ENCODE measurements at places on chromosomes 7 and 10.

DNA sequence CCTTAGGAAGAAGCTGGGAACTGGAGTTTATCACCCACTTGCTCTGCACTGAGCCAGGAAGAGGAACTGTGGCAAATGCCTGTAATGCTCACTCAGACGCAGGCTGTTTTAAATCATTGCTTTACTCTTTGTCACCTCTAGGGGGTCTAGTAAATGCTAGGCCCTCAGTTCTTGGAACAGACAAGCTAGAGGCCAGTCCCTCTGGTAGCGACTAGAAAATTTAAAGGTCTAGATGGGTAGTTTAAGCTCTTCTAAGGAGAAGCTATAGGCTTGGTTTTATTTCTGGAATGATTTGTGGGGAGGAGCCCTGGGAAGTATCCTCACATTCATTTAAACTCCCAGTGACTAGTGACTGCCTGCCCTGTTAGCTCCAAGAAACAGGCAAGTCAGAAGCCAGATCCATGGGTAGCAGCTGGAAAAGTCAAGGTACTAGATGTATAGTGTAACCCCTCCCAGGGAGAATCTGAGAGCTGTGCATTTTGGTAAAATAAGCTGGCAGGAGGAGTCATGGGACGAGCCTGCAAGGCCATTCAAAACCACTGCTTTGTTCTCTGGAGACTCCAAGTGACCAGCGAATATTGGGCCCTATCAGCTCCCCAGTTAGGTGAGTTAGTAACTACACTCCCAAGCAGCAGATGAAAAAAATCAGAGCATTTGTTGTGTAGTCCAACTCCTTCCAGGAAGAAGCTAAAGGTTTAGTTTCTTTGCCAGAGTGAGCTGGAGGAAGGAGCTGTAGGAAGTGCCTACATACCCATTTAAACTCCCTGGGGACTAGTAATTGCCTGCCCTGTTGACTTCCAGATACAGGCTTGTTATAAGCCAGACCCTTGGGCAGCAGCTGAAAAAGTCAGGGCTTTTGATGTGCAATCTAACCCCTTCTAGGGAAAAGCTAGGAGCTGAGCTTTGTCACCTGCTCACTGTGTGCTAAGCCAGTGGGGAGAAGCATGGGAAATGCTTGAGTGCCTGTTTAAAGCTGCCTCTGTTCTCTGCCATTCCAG, 68.9 kb downstream of the DYNC1I1 start:
- H3K4me1 ChIP-seq, result no peaks in the 10 kb centered on the region
- no peaks in the 10 kb centered on the region for H3K36me3 ChIP-seq
- H3K27ac ChIP-seq, result no peak overlapping the region

DNA sequence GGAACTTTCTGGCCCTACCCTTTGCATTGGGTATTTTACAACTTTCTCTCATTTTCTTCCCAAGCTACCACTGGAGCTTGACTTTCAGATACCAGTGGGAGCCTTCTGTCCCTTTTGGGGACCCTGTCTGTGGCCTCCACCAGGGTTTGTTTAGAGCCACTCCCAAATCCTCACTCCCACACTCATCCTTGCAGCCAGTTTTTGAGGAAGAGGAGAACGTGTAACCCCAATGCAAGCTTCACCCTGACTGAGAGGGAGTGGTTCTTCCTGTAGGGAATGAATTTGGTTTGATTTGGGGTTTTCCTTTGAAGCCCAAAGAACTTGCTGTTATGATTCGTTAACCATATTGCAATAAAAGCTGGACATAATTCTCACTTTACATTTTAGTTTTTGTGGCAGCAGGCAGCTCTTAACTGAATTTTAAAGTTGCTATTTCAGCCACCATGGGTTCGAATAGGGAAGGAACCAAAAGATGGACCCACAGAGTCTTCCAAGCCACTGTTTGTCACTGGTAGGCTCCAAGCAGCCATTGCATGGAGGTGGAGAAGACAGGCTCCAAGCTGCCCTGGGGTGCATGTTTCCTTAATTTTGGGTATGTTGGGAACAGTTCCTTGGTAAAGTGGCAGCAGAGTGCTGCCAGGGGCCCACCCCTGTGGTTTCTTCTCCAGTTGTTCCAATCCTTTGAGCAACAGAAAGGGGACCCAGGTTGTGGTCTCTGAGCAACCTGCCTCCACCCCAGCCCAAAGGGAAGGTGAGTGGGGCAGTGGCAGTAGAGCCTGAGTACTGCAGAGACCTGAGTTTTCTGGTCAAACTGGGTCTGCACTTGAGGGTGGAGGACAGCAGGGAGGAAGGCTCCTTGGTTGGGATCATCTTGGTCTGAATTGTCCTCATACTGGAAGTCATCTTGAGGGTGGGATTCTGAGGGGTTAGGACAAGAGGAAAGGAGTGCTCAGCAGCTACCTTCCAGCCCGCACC, 5.1 kb downstream of the EVX1 start:
- peaks cover 6% of the 10 kb centered on the region for H3K4me1 ChIP-seq
- no peak overlapping the region for H3K27ac ChIP-seq
- no peaks in the 10 kb centered on the region for H3K36me3 ChIP-seq
- H3K27me3 ChIP-seq, result peaks cover 25% of the 10 kb centered on the region

- H3K27ac ChIP-seq, result no peak overlapping the region
- H3K4me3 ChIP-seq, result no peak overlapping the region
- DNase-seq, result no peak
- no peaks in the 10 kb centered on the region for H3K27me3 ChIP-seq
These were observed 36.1 kb downstream of the CRHR2 start for GRCh38 chr7:30646154-30646553.

- H3K27ac ChIP-seq, result no peak overlapping the region
- H3K4me1 ChIP-seq, result no peaks in the 10 kb centered on the region
- H3K36me3 ChIP-seq, result no peaks in the 10 kb centered on the region
- no peak for DNase-seq
These were observed 233.6 kb downstream of the BAMBI start for GRCh38 chr10:28910956-28911355.

- no peaks in the 10 kb centered on the region for H3K36me3 ChIP-seq
- H3K4me1 ChIP-seq, result no peaks in the 10 kb centered on the region
- DNase-seq, result no peak
- H3K27ac ChIP-seq, result no peak overlapping the region
These were observed 190.0 kb upstream of the ZWINT start for GRCh38 chr10:56551037-56551436.

DNA sequence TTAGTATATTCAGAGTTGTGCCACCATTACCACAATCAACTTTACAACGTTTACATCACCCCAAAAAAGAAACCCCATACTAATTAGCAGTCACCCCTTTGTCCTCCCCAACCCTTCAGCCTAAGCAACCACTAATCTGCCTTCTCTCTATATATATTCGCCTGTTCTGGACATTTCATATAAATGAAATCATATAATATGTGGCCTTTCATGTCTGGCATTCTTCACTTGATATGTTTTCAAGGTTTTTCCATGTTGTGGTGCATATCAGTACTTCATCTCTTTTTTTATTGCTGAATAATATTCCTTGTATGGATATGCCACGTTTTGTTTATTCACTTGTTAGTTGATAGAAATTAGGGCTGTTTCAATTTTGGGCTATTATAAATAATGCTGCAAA, 70.4 kb downstream of the AASS start:
- no peak overlapping the region for H3K27ac ChIP-seq
- DNase-seq, result no peak
- H3K4me3 ChIP-seq, result no peak overlapping the region
- H3K36me3 ChIP-seq, result no peaks in the 10 kb centered on the region
- no peaks in the 10 kb centered on the region for H3K4me1 ChIP-seq
- no peaks in the 10 kb centered on the region for H3K27me3 ChIP-seq

DNA sequence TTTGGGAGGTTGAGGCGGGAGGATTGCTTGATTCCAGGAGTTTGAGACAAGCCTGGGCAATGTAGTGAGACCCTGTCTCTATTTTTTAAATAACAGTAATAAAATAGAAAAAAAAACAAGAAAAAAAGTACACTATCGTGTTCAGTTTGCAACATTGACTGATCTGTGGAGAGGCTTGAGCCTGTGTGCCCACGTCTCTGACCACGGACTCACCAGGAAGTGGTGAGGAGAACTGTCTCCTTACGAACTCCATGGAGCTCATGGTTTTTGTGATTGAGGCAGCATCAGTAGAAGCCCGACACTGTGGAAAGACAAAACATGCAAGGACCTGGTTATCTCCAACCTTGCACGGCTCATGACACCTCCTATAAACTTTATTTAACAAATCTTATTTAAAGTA, 23.9 kb upstream of the DNAJB6 start:
- H3K27ac ChIP-seq, result no peak overlapping the region
- no peaks in the 10 kb centered on the region for H3K27me3 ChIP-seq
- H3K4me3 ChIP-seq, result no peak overlapping the region
- H3K4me1 ChIP-seq, result peaks cover 27% of the 10 kb centered on the region
- no peaks in the 10 kb centered on the region for H3K36me3 ChIP-seq
- no peak for DNase-seq

- H3K27me3 ChIP-seq, result no peaks in the 10 kb centered on the region
- H3K4me1 ChIP-seq, result no peaks in the 10 kb centered on the region
- H3K27ac ChIP-seq, result no peak overlapping the region
- H3K36me3 ChIP-seq, result no peaks in the 10 kb centered on the region
These were observed 94.3 kb downstream of the IPMK start for GRCh38 chr10:58173391-58173790.

DNA sequence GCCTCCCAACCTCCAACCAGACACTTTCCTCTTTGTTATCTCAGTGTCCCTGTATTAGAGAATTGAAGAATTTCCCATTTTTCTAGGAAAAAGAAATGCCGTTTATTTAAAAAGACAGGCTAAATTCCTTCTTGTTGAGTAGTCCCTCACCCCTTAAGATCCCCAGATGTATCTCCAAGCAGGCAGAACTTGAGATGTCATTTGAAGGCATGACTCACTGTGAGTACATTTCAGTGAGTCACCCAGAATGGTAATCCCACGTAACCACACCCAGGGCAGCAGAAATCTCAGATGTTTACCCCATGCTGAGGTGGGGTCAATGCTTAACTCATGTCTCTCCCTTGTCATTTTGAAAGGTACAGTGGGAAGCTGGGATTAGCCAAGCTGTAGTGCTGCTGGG, 4.4 kb downstream of the ZNF655 start:
- no peaks in the 10 kb centered on the region for H3K27me3 ChIP-seq
- H3K4me3 ChIP-seq, result no peak overlapping the region
- peaks cover 77% of the 10 kb centered on the region for H3K36me3 ChIP-seq

DNA sequence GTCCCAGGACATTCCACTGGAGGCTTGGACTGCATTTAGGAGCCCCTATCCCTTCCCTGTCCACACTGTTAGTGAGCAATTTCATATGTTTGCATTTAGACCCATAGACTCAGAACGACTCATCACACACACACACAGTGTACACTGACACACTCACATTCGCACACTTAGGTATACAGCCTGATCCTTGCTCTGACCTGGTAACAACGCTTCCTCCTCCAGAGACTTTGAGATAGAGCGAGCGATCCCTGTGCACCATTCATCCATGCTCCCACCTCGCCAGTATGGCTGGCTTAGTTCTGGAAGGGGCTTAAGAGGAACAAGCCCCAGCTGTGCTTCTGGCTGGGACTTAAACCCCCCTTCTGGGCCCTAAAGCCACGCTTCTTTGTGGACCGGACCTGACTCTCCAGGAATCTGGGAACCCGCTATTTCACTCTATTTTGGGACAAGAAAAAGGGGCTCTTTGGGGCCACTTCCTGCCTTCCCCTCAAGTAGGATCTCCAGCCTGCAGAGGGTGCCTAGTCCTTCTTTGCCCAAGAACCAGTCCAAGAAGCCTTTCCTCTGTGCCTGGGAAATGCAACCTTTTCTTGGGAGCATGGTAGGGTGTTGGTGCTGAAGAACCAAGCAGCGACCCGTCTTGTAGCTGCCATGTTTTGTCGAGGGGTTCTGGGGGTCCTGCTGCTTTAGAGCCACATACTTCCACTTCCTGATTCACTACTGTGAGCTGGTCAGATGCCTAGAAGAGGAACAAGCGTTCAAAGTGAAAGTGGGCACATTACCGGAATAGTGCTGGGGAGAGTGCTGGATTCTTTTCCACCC, 1.1 kb upstream of the HOXA13 start:
- peaks cover 1% of the 10 kb centered on the region for H3K4me1 ChIP-seq
- no peaks in the 10 kb centered on the region for H3K27me3 ChIP-seq
- peak overlapping the region; percentile 89 for H3K4me3 ChIP-seq
- H3K27ac ChIP-seq, result peak overlapping the region; percentile 92
- peaks cover 18% of the 10 kb centered on the region for H3K36me3 ChIP-seq

- no peak overlapping the region for H3K27ac ChIP-seq
- no peaks in the 10 kb centered on the region for H3K36me3 ChIP-seq
- no peaks in the 10 kb centered on the region for H3K27me3 ChIP-seq
- H3K4me1 ChIP-seq, result no peaks in the 10 kb centered on the region
- no peak for DNase-seq
These were observed 30.9 kb downstream of the OCM2 start for GRCh38 chr7:97959046-97959445.

DNA sequence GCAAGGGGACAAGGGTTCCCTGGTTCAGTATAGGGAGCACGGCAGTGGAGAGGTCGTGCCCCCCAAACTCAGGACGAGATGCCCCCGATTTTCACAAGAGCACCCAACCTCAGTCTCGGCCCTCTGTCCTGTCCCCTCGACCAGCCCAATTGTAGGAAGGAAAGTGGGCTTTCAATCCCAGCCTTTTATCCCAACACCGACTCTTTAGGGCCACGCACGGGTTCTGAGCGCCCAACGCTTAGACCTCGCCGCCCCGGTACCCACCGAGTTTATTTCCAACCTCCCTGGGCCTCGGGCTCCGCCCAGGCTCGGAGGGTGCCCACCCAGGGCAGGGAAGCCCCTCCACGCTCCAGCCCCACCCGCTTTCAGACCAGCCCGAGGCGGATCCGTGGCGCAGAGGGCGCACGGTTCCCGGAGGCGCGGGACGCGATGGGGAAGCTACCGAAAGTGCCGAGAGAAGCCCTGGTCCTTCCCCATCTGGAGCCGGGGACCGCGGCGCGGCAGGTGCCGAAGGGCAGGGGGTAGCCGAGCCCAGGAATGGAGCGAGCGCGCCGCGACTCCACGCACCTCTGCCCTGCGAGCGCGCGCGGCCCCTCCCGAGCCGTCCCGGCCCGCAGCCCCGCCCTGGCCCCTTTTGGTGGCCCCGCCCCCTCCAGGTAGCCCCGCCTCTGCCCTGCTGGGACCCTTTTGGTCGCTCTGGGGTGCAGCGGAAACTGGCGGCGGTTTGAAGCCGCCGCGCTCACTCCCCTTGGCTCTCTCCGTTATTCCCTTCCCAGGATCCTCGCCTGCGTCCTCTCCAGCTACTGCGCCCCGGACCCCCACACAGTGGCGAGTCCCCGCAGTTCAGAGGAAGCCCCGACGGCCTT, 20.4 kb downstream of the GRID2IP start:
- peaks cover 27% of the 10 kb centered on the region for H3K27me3 ChIP-seq
- H3K36me3 ChIP-seq, result no peaks in the 10 kb centered on the region
- H3K4me3 ChIP-seq, result peak overlapping the region; percentile 50
- H3K27ac ChIP-seq, result no peak overlapping the region
- no peaks in the 10 kb centered on the region for H3K4me1 ChIP-seq
- no peak for DNase-seq

GRCh38 chr7:2855386-2855785, 11.3 kb upstream of the GNA12 start:
- no peak overlapping the region for H3K27ac ChIP-seq
- no peak overlapping the region for H3K4me3 ChIP-seq
- no peaks in the 10 kb centered on the region for H3K27me3 ChIP-seq
- H3K36me3 ChIP-seq, result no peaks in the 10 kb centered on the region
- H3K4me1 ChIP-seq, result no peaks in the 10 kb centered on the region
